ELR (cell line): ENCODE measurements at places on chromosomes 6 and 20.
A peak's percentile ranks its signal among the peaks of the same experiment; 100 is the strongest.

DNA sequence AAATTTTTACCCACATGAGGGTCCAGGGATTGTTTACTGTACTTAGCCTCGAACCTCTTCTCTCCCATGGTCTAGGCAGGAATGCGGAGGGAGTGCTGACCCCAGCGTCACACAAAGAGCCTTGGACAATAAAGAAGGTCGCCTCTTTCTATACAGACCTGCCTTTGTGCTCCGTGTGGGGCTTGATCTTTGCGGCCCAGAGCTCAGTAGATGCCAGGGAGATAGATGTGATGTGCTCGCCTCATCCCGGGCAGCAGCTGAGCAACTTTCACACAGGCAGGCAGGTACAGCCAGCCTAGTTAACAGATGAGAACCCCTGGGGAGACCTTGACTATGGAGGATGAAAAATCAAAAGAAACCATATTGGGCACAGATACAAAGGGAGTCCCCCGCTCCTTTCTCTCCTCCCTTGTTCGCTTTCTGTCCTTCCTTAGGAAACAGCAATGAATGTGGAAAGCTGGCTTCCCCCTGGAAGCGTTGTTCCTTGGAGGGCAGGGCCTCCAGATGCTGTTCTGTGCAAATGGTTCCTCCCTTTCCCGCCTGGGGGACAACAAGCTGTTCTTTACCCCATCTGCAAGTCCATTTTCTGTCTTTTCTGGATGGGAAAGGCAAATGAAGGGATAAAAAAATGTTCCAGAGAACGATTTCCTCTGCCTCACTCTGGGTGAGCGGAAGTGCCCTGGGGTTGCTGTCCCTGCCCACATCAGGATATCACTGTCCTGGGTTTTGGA is 128.3 kb downstream of the OLIG3 start:
- no peak for DNase-seq

DNA sequence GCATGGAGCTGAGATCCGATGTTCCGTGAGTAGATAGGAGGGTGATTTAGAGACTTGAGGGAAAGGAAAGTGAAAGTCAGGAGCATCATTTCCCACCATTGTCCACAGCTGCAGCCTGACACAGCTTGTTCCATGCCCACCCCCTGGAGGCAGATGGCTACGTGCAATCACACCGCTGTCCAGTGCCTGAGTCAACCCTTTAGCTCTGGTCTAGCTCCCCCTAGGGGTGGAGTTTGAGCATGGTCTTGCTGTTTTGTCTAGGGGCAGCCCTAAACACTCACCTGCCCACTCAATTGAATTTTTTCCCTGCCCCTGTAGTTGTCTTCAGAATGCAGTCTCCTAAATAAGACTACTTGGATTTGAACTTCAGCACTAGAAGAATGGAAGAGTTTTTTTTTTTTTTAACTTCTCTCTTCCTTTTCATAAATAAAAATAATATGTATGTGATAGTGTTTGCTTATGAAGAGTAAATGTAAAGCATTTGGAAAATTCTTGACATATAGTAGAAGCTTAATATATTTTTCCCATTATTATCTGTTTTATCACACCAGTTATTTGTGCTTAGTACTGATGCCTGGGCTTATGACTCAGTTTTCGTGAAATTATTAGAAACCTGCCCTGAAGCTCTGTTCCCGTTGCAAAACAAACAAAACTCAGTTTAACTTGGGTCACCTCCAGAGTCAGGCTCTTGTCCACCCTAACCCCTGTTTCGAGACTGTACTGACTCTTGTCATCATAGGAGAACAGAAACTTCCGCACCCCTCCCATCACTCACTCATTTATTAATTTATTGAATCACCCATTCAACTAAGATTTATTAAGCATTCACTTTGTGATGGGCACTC is 814.8 kb downstream of the MAFB start:
- DNase-seq = peak; percentile 90

GRCh38 chr6:34484899-34485298 is 19.0 kb downstream of the PACSIN1 start:
- DNase-seq = peak; percentile 47

GRCh38 chr6:12363651-12364381 is 73.7 kb downstream of the EDN1 start:
- no peak for DNase-seq

GRCh38 chr6:118708744-118709143 is 57.4 kb upstream of the CEP85L start:
- peak; percentile 68 for DNase-seq

DNA sequence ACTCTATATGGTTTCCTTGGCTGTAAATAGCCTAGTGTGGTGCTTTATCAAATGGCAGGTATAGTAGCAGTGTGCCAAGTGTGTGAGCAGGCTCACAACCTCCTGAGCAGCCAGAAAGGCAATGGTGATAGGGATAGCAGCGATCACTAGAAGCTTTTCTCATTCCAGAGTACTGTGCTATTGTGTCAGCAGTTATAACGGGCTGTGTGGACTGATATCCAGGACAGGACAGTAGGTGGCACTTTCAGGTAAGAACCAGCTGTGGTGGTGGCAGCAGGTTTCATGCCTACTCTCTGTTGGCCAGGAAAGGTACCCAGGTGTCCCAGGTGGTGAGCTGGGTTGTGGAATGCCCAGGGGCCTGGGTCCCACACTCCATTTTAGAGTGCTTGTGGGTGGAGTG is 448.8 kb upstream of the BTBD3 start:
- no peak for DNase-seq

GRCh38 chr20:35648836-35649235 is 15.9 kb downstream of the CPNE1 start:
- DNase-seq = peak; percentile 17

- DNase-seq = peak; percentile 37
Observed at GRCh38 chr6:24492475-24492874, 2.3 kb upstream of the ALDH5A1 start.

DNA sequence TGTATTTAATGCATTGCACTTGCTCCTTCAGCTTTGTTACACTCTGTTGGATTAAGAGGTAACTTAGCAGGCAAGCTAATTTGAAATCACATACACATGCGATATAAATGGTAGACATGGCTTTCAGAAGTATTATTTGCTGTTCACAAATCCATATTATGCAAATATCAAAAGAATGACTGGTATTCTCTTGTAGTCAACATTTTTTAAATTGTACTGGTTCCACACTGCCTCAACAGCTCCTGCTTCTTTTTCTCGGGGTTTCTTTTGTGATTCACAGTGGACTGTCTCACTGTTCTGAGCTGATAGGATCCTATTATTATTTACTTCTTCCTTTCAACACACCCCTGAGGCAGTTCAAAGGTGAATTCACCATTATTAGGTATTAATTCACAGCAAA is 927.4 kb downstream of the KIF16B start:
- DNase-seq = no peak

GRCh38 chr20:3121271-3121911 is 36.9 kb upstream of the AVP start:
- DNase-seq = no peak

- no peak for DNase-seq
Observed at GRCh38 chr20:41877911-41878310, 259.7 kb upstream of the CHD6 start.
